ENCODE measurements at places on chromosomes 7 and 10.

DNA sequence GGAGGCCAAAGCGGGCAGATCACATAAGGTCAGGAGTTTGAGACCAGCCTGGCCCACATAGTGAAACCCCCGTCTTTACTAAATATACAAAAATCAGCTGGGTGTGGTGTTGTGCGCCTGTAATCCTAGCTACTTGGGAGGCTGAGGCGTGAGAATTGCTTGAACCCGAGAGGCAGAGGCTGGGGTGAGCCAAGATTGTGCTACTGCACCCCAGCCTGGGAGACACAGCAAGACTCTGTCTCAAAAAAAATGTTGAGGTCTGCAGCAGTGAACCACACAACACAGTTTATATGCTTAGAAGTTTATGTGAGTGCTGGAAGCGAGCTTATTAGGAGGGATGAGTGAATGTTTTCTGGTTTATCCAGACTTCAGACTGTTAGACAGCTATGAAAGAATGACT lies 10.4 kb downstream of the LHPP start:
- no peak for DNase-seq

- no peak for DNase-seq
These were observed 126.4 kb downstream of the ADCY1 start for GRCh38 chr7:45700556-45700955.

DNA sequence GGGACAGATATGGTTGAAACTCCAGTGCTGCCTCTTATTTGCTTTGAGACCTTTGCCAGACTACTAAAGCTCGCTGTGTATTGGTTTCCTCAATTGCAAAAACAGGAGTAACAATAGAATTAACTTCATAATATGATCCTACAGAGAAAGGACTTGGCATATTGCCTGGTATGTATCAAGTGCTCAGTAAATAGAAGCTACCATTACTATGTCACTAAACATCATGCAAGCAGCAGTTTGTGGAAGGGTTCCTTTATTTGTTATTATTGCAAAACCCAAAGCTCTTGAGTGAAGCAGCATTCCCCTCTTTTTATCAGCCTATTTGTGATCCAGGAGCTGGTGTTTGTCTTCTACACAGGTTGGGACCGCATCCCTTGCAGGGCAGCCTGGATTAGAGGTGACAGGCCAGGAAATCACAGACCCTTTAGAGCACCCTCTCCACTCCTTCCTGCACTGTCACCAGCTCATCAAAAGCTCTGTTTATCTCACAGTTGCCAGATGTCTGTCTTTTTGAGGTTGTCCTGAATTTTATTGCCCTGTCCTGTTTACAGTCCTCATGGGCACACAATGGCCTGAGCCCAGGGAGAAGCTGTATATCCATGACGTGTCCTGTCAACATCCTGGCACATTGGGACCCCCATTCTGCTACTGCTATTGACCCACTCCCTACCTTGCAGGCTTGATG lies 121.5 kb downstream of the SNX10 start:
- no peak for DNase-seq

- DNase-seq, result no peak
These were observed 7.5 kb upstream of the DNAJC1 start for GRCh38 chr10:22010973-22011408.

GRCh38 chr10:110399965-110400933 lies 95.5 kb upstream of the SMNDC1 start:
- DNase-seq, result no peak

DNA sequence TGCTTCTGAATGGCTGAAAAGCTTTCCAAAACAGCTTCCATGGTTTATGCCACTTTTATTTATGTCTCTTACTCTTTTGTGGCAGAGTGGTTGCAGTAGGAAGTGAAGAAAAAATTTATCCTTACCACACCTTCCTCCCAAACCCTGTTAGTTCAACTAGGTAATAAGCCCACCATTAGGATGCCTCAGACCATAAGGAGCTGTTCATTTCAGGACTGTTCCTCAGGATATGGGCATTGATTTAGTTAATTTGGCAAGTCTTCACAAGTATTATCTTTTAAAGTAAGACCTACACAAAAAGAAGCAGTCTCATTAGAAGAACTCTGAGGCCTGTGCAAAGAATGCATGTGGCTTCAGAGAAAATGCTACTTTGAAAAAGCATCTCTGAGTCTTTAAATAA lies 82.9 kb upstream of the PDLIM1 start:
- no peak for DNase-seq

DNA sequence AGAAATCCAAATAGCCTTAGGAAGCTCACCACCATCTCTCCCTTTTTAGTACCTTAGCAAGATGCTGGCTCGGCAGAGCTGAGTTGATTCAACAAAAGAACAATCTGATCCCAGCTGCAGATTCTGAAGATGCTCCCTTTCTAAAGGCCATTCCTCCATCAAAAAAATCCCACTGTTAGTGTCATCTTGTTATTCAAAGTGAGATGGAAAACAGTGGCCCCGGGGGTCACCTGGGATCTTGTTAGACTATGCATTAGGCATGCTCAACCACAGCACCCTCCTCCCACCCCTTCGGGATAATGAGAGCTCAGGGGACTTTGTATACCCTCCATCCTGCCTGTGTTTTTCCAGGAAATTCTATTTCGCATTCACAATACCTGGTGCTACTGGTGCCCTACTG lies 2.4 kb downstream of the NCAPG2 start:
- no peak for DNase-seq

DNA sequence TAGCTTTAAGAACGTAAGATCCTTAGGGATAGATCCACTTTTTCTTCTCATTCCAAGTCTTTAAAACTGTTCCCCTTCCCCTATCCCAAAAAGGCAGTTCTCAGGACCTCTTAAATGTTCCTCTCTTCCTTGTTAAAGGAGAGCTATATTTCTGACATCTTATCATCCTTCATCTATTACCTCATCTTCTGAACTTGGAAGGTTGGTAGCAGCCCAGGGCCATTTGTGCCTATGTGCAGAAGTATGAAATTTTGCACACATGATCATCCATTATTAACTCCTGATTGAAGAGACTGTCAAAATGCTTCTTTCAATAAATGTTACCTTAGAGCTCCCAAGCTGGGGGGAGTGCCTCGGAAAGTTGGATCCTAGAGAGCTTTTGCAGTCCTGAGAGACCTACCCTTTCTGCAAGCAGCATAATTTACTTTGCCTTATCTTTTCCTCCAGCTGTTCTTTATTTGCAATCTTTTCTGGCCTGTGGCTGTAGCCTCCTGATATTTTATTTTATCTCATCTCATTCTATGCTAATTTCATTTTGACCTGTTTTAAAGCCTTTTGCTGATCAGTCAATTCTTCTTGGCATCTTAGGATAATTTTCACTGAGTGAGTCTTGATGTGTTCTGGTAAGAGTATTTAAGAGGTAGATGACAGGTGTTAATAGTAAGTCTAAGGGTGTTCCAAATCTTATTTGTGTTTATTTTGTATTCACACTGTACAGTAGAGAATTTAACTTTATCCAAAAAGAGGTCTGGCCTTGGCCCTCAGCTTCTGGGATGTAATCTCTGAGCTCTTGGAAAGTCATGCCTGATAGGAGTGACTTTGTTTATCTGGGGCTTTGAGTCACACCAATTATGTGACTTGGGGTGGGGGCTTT lies 135.0 kb upstream of the PDLIM1 start:
- no peak for DNase-seq

GRCh38 chr7:138608275-138608674 lies 92.9 kb downstream of the SVOPL start:
- DNase-seq, result no peak

GRCh38 chr7:116552602-116553001 lies 27.8 kb downstream of the CAV1 start:
- no peak for DNase-seq

- no peak for DNase-seq
These were observed 420.5 kb upstream of the CNTNAP2 start for GRCh38 chr7:145696071-145696470.

DNA sequence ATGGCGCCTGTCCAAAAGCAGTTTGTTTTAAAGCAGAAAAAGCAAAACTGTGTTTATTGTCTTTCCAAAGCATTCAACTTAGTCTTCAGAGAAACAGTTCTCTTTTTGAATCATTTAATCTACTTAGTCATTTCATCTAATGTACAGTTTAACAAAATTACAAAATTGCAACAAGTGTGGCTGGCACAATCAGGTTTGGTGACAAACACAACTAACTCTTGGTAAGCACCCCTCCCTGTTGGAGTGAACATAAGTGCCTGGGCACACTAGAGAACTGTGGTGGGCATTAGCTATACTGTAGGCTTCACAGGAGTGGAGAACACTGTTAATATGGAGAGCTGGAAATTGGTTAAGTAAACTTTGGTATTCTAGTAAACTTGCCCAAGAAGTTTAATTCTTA lies 6.9 kb downstream of the CREM start:
- DNase-seq, result no peak

- no peak for DNase-seq
These were observed 7.4 kb upstream of the TSPAN33 start for GRCh38 chr7:129136887-129137642.

DNA sequence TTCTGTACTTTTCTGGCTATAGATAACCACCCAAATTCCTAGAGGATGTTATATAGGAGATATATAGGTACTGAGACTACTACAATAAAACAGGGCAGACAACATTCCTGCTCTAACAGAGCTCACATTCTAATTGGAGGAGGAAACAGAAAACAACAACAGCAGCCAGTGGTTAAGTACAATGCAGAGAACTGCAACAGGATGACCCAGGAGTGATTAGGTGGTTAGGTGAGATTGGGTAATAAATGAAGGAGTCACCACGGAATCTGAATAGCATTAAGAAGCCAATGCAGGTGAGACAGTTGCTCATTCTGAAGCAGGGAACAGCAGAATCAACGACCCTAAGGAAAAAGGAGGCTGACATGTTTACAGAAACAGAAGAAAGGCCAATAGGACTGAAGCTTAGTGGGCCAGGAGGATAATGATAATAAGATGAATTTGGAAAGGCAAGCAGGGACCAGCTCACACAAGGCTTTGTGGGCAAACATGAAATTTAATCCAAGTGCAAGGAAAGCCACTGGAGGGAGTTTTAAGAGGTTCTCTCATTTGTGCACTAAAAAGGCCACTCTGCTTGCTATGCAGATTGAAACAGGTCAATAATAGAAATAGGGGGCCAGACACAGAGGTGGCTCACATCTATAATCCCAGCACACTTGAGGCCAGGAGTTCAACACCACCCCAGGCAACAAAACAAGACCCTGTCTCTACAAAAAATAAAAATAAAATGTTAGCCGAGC lies 16.9 kb upstream of the REEP3 start:
- DNase-seq, result no peak

DNA sequence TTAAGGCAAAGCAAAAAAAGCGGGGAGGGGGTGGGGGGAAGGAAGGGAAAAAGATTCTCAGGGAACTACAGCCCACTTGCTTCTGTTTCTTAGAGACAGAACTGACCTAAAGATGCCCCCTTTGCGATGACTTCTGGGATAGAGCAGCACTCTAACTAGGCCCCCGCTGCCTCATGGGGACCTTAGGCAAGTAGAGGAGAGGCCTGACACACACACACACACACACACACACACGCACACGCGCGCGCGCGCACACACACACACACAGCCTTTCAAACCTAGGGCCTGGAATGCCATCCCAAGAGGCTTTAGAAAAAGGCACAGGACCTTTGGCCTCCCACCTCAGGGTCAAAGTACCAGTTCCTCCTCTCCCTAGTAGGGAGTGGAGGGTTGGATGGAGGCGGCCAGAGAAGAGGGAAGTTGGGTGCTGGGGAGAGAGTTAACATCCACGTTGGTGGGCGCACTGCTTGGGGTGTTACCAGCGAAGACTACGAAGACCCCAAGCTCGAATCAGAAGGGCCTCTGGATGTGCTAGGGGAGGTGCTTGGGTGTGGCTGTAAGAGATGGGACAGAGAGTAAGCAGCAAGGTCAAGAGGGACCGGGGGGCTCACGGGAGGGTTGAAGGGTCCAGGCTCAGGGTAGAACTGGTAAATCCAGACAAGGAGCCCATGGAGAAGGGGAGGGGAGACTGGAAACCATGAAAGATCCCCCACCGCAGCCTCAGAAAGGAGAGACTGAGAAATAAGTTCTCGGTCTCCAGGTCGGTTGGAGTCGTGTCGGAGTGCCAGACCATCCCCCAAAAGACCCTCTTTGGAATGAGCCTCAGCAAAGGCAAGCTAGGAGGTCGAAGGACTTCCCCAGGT lies 1.2 kb upstream of the COL1A2 start:
- peak; percentile 61 for DNase-seq

DNA sequence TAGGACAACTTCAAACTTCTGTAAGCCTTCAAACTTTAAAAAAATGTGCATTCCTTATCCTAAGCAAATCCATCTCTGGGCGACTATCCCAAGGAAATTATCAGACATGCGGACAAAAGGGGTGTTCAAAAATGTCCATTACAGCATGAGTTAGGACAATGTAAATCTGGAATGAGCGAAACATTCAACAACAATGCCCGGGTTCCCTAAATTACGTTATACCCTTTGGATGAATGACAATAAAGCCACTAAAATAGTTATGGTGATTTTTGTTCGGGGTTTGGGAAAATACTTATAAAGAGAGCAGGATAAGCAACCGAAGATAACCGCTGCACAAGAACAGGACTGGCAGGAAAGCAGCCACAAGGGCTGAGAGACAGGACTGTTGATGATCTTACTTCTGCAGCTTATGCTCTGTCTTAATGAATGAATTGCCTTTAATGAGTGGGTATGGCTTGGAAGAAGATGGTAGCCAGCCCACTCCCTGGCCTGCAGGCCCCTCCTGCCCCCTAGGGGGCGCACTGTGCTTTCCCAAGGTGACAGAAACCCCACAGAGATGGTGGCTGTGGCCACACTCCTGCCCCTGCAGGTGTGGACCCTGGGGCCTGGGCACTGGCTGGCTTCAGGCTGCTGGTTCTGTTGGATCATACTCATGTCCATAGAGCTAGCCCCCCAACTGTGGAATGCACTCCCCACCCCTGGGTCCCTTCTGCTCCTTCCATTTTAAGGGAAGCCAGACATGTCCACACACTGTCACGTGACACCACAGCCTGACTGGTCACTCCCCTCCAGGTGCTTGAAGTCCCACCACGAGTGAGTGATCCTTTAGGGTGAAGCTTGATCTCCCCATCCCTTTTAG lies 45.0 kb downstream of the ZCCHC24 start:
- DNase-seq, result peak; percentile 70

GRCh38 chr10:119207366-119207666 lies at the start of gene GRK5:
GRK5 (plus strand) TSS chr10:119207571; CDS start chr10:119207918, 347 bp downstream.
- peak; percentile 92 for DNase-seq

GRCh38 chr7:6480323-6480660 lies 32.5 kb upstream of the DAGLB start:
- no peak for DNase-seq

GRCh38 chr10:117743509-117743908 lies 201.0 kb downstream of the EMX2 start:
- DNase-seq, result no peak

DNA sequence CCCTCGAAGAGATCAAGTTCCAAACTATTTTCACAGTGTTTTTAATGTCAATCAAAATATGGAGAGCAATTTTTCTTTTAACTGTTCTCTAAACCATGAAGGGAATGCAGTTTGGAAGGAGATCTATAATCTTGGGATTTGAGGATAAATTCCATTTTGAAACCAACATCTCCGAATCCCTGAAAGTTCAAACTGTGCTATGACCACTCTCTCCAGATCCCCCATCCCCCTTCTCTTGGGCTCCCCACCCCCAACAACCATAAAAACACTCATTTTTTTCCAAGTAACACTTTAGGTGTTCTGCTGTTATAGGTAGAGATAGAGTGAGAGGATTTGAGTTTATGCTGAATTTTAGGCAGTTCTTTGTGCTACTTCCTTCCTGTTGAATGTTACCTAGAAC lies 1.7 kb downstream of the CALD1 start:
- DNase-seq, result no peak
